Left cardiac atrium (tissue), 4 donors: ENCODE measurements at places on chromosomes 5 and 9. TPM values are rescaled to one million over a fixed set of nuclear protein-coding genes. Genes with fewer than 3 reads are reported as not detected.

- no peak for DNase-seq
These were observed 29.8 kb downstream of the PHF2 start for GRCh38 chr9:93606187-93606586.

GRCh38 chr9:105854026-105854782, 159.9 kb downstream of the TMEM38B start:
- no peak for DNase-seq

Gene VLDLR
- total RNA-seq, result 106 TPM

GRCh38 chr9:100108559-100108958, 9.5 kb downstream of the INVS start:
- DNase-seq, result no peak
